ENCODE measurements at places on chromosomes 12 and 14.

- DNase-seq = no peak
These were observed 315.5 kb upstream of the OR4E1 start for GRCh38 chr14:21989090-21989489.

GRCh38 chr14:95123891-95124579 lies 33.3 kb downstream of the DICER1 start:
- DNase-seq = no peak

DNA sequence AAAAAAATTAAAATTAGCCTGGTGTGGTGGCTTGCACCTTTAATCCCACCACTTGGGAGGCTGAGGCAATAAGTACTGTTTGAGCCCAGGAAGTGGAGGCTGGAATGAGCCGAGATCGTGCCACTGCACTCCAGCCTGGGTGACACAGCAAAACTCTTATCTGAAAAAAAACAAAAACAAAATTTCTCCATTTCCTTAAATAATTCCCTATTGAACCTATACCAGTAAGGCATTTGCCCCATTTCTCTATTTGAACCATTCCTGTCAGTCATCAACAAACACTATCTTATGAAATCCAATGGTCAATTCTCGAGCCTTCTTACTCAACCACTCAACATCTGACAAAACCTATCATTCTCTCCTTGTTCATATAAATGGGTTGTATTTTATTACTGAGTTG lies 14.7 kb downstream of the SLC2A14 start:
- DNase-seq = no peak

- DNase-seq = no peak
These were observed 43.1 kb upstream of the DLK1 start for GRCh38 chr14:100683578-100683977.

DNA sequence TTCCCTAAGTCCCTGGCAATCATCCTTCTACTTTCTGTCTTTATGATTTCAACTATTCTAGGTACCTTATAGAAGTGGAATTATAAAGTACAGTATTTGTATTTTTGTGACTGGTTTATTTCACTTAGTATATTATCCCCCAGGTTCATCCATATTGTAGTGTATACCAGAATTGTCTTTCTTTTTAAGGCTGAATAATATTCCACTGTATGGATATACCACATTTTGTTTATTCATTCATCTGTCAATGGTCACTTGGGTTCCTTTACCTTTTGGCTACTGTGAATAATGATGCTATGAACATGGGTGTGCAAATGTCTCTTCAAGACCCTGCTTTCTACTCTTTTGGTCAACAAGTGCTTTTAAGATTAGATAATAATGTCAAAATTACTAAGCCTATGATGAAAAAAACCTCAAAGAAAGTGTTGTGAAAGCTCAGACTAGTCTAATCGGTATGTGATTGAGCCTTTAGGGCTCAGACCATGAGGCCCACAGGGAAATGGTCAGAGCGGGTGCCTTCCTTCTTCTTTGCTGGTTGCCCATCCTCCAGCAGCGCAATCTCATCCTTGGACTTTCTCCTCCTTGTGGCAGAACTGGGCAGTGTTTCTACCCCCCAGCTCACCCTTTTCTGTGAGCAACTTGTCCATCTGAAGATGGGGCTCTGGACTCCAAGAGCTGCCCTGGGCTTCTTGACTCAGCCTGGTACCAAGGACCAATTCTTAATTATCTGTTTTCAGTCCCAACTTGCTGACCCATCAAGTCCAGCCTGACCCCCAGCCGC lies 105.4 kb downstream of the TTC8 start:
- no peak for DNase-seq

DNA sequence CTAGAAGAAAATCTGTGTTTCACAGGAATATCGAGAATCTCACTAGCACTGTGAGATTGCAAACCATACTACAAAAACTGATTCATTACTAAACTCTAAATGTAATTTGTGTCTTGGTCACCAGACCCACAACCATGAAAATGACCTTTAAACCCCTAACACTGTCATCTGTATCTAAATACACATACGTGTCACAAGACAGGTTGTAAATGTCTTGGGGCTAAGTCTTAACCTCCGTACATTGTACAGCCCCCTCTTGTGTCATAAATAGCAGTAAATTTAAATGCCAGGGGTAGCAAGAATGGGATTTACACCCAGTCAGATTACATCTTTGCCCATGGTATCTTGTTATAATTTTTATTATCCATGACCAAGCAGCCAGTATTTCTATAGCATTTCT lies 117.3 kb downstream of the GPR135 start:
- no peak for DNase-seq

- DNase-seq = peak; percentile 27
These were observed 257.0 kb upstream of the MGAT4C start for GRCh38 chr12:86513226-86513625.

GRCh38 chr14:104770851-104771272 lies 17.9 kb downstream of the SIVA1 start:
- peak; percentile 30 for DNase-seq

DNA sequence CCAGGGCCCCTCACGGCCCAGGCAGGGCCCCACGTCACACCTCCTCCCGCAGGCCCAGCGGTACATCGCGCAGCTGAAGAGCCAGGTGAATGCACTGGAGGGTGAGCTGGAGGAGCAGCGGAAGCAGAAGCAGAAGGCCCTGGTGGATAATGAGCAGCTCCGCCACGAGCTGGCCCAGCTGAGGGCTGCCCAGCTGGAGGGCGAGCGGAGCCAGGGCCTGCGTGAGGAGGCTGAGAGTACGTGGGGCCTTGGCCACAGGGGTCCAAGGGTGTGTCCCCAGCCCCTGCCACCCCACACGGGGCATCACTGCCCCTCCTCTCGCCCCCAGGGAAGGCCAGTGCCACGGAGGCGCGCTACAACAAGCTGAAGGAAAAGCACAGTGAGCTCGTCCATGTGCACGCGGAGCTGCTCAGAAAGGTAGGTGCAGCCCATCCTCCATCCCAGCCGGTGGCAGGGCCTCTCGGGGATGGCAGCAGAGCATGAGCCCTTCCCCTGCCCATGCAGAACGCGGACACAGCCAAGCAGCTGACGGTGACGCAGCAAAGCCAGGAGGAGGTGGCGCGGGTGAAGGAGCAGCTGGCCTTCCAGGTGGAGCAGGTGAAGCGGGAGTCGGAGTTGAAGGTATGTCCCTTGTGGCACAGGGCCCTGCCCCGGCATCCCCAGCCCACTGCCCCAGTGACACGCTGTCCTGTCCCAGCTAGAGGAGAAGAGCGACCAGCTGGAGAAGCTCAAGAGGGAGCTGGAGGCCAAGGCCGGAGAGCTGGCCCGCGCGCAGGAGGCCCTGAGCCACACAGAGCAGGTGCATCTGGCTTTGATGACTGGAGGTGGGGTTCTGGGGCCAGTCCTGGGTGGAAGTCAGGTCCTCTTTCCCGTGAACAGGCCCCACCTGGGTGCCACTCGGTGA lies 20.9 kb downstream of the HIP1R start:
- DNase-seq = no peak

DNA sequence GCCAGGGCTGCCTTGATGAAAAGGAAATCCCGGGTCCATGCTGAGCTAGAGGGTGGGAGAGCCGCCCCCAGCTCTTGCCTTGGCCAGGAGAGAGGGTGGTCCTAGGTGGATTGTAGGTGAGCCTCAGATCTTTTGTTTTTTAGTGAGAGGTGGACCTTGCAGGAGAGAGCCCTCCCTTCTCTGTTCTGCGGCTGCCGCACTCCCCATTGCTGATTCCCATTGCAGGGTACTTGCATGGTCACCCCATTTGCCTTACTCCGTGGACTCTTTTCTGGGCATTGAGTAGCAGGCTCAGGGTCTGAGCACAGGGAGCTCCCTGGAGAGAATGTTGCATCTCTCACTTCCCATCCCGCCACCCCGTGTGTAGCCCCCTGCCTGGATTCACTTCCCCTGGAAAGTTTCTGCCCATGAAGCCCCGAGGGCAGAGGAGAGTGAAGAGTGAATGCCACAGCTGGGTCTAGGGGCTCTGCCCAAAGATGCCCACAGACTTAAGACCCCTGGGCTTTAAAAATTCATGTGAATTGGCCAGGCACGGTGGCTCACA lies 10.2 kb downstream of the VASH1 start:
- DNase-seq = no peak

- DNase-seq = no peak
These were observed 31.3 kb downstream of the GABARAPL1 start for GRCh38 chr12:10243818-10244520.

- DNase-seq = no peak
These were observed 50.2 kb upstream of the SMCO2 start for GRCh38 chr12:27396216-27396815.

DNA sequence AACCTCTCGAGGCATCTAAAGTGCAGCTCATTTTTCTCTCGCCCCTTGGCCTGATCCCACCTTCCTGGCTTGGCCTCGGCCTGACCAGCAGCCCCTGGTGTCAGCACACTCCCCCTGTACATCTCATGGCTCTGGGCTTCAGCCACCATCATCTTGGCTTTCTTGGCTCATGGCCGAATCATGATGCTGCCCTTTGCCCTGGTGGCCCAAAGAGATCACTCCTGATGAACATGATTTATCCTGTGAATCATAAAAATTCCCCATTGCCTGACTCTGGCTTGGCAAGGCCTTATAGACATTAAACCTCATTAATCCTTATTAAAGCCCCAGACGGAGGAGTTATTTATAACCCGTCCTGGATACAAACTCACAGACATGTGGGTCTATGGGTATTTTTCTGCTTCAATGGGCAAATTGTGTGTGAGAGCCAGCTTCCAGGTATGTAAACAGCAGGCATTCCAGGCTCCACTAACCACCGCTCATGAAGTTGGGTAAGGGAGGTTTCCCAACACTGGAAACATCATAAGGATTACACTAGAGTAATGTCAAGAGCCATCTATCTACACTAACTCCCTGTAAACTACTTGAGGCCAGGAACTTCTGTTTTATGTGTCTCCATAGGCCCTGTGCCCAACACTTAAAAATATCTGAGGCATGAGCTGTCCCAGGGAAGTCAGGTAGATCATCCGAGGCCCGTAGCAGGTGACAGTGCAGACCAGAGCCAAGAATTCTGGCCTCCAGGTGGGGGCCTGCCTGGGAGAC lies 171.2 kb downstream of the TTC8 start:
- DNase-seq = peak; percentile 65

DNA sequence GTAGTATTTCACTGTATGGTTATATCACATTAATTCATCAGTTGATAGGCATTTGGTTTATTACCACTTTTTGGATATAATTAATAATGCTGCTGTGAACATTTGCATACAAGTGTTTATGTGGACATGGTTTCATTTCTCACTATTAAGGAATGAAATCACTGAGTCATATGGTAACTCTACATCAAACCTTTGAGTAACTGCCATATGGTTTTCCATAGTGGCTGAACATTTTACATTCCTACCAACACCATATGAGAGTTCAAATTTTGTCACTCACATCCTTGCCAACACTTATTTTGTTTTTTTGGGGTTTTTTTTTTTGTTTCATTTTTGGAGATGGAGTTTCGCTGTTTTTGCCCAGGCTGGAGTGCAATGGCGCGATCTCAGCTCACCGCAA lies 30.2 kb upstream of the EAPP start:
- no peak for DNase-seq

DNA sequence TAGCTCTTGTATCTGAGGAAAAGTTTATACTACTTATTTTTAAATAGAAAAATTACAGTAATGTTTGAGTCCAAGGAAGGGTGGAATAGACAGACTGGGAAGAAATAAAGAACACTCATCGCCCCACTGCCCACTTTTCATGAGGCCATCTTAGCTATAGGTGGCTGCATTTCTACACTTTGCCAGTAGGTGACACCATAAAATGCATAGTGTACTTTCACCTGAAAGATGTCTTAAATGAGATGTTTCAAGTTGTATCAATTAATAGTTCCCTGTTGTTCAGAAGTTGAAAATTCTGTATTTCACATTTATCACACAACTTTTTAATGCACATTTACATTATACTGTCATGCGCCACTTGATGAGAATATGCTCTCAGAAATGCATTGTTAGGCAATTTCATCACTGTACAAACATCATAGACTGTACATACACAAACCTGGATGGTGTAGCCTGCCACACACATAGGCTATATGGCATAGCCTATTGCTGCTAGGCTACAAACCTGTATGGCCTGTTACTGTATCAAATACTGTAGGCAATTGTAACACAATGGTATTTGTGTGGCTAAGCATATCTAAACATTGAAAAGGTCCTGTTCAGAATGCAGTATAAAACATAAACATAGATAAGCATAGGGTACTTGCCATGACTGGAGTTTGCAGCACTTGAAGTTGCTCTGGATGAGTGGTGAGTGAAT lies 27.6 kb downstream of the PMCH start:
- peak; percentile 69 for DNase-seq

- DNase-seq = no peak
These were observed 807.3 kb upstream of the TMEM132C start for GRCh38 chr12:127459687-127460086.

DNA sequence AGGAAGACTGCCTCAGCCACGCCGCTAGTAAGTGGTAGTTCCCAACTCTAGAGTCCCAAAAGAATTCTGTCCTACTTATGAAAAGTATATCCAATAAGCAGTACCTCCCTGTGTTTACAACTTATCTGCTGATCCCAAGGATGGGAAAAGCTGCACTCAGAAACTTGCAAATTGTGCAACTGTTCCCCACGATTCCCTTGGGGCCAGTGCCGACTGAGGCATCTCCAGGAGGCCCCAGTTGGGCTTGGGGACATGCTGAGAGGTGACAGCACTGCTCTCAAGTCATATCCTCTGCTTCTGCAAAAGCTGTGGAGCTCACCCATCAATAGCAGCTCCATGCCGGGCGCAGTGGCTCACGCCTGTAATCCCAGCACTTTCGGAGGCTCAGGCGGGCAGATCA lies 23.7 kb downstream of the SPRING1 start:
- no peak for DNase-seq

DNA sequence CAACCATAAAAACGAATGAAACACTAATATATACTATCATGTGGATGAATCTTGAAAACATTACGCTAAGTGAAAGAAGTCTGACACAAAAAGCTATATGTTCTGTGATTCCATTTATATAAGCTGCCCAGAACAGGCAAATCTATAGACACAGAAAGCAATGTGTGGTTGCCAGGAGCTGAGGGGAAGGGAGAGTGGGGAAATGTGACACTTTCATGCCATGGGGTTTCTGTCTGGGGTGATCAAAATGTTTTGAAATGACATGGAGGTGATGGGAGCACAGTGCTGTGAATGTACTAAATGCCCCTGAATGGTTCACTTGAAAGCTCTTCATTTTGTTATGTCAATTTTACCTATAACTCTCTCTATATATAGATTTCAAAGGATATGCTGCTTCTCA lies 30.1 kb downstream of the ATG14 start:
- no peak for DNase-seq

DNA sequence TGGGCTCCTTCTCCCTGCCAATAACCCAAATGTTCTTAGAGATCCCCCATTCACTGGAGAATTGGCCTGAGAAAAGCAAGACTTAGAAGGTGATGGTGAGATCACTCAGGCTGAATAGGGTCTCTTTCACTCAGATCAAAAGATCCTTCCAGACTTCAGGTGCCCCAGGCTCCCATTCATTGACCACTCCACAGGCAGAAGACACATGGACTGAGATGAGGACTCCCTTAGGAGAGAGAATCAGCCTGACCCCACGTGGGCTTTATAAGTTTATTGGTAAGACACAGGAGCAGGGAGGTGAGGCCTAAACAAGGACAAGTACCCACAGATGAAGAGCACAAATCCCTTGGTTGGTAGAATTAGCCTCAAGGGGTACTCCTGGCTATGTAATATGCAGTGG lies 6.1 kb upstream of the KRT72 start:
- DNase-seq = no peak

GRCh38 chr12:131420867-131421447 lies 289.9 kb upstream of the SFSWAP start:
- DNase-seq = no peak

- no peak for DNase-seq
These were observed 47.1 kb downstream of the SYNE2 start for GRCh38 chr14:63899953-63900352.

Data from choroid plexus epithelial cell (primary cell).